Naive thymus-derived CD8-positive, alpha-beta T cell (primary cell): ENCODE measurements at places on chromosomes 6 and 20. TPM values are rescaled to one million over a fixed set of nuclear protein-coding genes. Genes with fewer than 3 reads are reported as not detected.

GRCh38 chr6:142376115-142376514 lies 74.3 kb downstream of the ADGRG6 start:
- no peak for DNase-seq

DNA sequence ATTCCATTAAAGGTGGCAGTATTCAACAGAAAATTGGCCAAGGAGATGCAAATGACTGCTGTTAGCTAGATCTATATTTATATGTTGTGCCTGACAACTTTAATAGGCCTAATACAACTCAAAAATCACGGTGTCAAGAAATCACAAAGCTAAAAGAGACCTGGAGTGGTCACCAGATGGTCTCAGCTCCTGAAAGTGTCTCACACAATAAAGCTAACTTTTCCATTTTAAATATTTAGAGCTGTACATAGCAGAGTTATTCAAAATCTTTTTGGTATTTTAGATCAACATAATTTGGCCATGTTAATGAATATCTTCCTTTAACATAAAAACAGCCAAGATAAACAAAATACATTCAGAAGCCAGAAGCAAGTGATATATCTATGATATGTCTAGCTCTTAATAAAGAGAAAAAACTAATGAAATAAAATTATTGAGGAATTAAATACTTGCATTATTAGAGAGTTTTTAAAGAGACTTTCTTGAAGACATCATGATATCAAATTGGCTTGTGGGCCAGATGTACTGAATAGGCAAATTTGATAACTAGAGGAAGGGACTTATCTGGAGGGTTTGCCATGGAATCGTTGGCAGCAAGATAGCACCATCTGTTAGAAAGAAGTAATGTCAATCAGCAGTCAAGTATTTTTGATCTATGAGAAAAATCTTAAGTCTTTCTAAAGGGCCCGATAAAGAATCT lies 84.9 kb upstream of the SCAF8 start:
- no peak for DNase-seq

- DNase-seq = no peak
Measured at GRCh38 chr6:26056583-26057350, 30.5 kb upstream of the HFE start.

- no peak for DNase-seq
Measured at GRCh38 chr20:37096415-37097041, 731 bp upstream of the RBL1 start.

- DNase-seq = no peak
Measured at GRCh38 chr20:21719592-21720214, 14.2 kb downstream of the PAX1 start.

The CPXM1 gene
- total RNA-seq = not detected

- no peak for DNase-seq
Measured at GRCh38 chr6:151811081-151811480, 3.6 kb downstream of the ESR1 start.

- DNase-seq = no peak
Measured at GRCh38 chr20:5180933-5181332, 54.1 kb downstream of the CDS2 start.

DNA sequence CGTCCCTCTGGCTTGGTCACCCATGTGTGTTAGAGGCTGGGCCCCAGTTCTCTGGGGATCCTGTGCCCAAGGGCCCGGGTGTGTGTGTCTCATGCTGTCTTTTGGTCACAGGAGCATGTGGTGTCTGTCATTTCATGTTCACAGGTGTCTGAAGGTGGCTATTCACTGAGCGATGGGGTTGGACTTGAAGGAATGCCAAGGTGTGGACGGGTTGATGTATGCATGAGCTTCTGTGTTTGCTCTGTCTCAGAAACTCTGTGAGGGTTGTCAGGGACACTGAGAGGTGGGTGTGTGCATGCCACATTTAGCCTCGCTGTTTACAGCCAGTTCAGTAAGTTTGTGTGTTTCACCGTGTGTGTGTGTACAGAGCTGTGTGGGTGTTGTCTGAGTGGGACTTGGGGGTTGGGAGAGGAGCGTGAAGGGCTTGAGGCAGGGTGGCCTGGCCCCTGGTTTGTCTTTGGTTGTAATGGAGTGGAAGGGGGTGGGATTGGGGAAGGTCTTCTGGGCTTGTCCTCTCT lies 1.2 kb downstream of the DDR1 start:
- no peak for DNase-seq

GRCh38 chr6:84791233-84791632 lies 26.8 kb upstream of the TBX18 start:
- DNase-seq = no peak

DNA sequence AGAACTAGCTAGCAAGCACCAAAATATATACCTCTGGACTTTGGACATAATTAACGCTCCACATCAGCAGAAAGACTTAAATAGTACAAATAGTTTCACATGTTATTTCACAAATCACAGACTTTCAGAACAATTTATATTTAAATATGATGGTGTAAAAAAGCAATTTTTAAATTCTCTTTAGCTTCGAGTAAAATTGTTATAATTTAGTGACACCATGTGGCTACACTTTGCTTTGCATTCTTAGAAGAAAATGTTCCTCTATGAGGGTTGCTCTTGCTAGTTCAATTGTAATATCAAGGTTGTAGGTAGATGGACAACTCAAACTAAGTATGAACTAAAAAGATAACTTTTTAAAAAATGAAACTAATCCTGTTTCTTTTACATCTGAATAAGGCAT lies 69.0 kb downstream of the BTBD9 start:
- DNase-seq = no peak

The ASIP gene
- not detected for total RNA-seq

DNA sequence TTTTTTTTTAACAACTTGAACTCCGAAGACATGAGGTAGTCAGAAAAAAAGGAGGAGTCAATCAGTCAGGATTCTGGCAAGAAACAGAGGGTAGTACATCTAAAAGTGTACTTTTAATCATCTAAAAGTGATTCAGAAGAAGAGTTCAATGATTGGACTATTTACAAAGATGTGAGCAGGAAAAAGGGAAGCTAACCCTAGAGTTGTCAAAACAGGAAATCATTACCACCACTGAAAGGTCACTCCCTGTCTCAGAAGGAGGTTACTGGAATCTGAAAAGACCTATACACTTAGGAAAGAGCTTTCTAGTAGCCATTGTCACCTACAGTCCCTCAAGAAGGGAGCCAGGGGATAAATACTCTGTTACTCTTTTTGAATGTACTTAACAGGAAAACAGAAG lies 16.7 kb upstream of the LMBRD1 start:
- DNase-seq = no peak

The TDRD6 gene
- total RNA-seq = 0.26 TPM

The HTR1B gene
- not detected for total RNA-seq

GRCh38 chr6:98775205-98775604 lies 59.2 kb upstream of the POU3F2 start:
- DNase-seq = no peak

- no peak for DNase-seq
Measured at GRCh38 chr6:12578097-12578496, 138.5 kb upstream of the PHACTR1 start.

The PNLDC1 gene
- total RNA-seq = 0.75 TPM

DNA sequence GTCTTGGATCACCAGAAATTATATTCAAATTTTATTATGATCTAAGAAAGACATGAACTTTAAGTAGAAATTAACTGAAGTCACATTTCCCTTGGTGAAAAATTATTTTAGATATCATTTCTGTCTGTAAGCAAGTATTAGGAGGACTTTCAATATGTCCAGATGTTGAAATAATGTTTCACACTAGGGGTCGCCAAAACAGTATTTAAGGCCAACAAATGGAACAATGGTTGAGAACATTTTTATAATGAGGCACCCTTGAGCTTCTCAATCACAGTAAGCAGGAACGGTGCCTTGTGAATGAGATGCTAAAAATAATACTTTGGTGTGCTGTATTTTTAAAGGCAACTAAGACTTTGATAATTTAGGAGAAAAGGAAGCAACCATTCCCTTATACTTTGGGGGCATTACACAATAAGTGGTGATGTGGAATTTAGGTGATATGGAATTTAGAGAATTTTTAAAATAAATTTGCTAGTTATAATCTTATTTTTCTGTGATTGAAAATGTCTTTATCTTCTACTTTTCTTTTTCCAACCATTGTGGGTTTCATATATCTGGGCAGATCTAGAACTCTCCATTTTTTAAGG lies 9.6 kb upstream of the SF3B5 start:
- no peak for DNase-seq

The CYP24A1 gene
- total RNA-seq = 0.47 TPM

GRCh38 chr20:48983423-48984400 lies 62.2 kb downstream of the ARFGEF2 start:
- no peak for DNase-seq

DNA sequence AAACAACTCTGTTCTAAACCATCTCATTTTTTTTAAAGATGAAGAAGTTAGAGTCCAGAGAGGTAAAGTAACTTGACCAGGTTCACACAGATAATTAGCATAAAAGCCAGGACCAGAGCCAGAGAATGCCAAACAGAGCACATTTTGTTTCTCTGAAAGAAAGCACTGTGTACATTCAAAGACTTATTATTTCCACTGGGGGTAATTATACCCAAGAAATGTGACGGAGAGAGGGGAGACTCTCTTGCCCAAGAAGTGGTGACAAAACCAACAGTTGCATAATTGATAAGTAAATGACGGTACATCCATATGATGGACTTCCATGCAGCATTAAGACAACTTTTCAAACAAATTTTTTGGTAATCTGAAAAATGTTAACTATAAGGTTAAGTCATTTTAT lies 111.6 kb downstream of the RTN4IP1 start:
- DNase-seq = no peak

- DNase-seq = no peak
Measured at GRCh38 chr20:47244451-47244850, 112.0 kb downstream of the ZMYND8 start.

- DNase-seq = no peak
Measured at GRCh38 chr6:54817834-54818233, 28.7 kb upstream of the FAM83B start.

DNA sequence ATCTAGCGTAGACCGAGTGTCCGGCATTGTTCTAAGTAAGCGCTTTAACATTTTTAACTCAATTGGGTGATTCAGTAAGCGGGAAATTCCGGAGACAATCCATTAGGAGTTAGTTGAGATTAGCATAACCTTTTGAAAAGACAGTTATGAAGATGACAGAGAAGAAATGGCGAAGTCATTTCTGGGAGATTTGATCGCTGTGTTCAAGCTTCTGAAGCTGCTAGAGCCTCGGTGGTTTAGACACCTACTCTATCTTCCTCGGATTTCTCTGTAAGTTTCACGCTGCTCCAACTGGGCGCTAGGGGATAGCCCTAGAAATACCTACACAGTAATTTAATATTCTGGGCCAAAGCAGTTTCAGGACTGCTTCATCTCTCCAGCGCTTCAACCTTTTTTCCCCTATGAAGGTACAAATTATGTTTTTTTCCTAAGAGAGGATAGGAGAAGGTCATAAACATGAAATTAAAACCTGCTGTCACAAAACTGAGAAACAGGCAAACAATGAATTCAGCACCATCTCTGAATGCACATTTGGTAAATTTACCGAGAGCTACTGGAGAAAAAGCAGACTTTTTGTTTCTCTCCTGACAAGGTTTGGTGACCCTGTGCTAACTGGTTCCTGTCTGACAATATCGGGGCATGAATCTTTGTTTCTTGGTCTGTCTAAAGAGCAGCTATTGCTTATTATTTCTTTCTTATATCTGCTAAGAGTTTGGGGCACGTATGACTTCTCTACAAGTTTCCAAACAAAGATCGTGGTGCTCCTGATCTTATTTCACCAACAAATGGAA lies 22.4 kb downstream of the ZNF311 start:
- peak; percentile 44 for DNase-seq

- DNase-seq = no peak
Measured at GRCh38 chr6:127185437-127185995, 67.0 kb downstream of the RSPO3 start.

The TUBB1 gene
- not detected for total RNA-seq

DNA sequence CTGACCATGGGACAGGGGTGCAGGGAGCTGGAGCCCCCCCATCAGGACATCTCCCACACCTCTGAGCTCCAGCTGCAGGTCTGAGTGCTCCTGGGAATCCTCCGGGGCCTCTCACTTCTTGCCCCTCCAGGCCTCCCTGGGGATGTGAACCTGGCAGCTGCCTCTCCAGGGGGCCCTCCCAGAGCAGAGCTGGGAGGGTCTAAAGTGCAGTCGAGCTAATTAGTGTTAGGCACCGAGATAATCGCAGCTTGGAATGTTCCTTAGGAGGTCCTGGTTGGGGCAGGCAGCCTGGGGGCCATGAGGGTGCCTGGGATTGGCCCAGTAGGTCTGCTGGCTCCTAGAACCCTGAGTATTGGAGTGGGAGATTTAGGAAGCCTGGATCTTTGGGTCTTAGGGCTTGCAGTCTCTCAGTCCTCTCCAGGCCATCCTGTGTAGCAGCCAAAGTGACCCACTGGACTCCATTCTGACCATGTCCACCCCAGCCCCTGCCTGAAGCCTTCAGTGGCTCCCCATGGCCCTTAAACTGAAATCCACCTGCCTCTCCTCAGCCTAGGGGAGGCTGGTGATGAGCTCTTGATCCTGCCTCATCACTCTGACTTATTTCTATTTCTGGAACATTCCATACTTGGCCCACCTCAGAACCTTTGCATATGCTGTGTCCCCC lies 26.0 kb downstream of the CEBPB start:
- no peak for DNase-seq

GRCh38 chr6:146560607-146561006 lies 17.0 kb downstream of the RAB32 start:
- DNase-seq = no peak

- DNase-seq = no peak
Measured at GRCh38 chr20:53284696-53285095, 308.9 kb downstream of the ZNF217 start.

DNA sequence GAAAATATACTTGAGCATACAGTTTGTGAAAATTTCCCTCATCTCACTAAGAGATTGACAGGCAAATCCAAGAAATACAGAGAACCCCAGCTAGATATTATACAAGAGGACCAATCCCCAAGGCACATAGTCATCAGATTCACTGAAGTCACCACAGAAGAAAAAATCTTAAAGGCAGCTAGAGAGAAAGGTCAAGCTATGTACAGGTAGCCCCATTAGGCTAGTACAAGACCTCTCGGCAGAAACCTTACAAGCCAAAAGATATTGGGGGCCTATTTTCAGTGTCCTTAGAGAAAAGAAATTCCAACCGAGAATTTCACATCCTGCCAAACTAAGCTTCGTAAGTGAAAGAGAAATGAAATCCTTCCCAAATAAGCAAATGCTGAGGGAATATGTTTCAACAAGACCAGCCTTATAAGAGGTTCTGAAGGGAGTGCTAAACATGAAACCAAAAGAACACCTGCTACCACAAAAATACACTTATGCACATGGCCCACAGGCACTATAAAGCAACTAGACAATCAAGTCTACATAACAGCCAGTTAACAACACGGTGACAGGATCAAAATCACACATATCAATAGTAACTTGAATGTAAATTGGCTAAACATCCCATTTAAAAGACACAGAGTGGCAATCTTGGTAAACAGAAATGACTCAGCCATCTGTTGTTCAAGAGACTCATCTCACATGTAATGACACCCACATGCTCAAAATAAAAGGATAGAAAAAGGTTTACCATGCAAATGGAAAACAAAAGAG lies 96.3 kb downstream of the FHL5 start:
- no peak for DNase-seq

The SRMS gene
- total RNA-seq = not detected

DNA sequence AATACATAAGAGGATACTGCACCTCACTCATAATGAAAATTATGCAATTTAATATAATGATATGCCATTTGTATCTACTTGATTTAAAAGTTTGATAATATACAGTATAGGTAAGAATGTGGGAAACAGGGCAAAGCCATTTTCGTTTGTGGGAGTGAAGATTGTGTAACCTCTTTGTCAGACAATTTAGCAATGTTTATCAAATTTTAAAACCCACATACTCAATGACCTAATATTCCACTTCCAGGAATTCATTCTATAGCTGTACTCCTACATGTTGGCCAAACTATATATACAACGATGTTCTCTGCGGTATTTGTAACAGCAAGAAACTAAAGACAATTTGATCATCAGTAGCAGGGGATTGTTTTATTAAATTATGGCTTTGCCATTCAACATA lies 17.8 kb upstream of the FKBP5 start:
- DNase-seq = no peak
